ENCODE measurements at places on chromosomes 1 and 21. TPM values are rescaled to one million over a fixed set of nuclear protein-coding genes. Genes with fewer than 3 reads are reported as not detected.

GRCh38 chr1:93549811-93550210 is 101.9 kb downstream of the FNBP1L start:
- no peak for ATAC-seq

GRCh38 chr1:41359211-41360073 is 1.8 kb upstream of the FOXO6 start:
- no peak for ATAC-seq

DNA sequence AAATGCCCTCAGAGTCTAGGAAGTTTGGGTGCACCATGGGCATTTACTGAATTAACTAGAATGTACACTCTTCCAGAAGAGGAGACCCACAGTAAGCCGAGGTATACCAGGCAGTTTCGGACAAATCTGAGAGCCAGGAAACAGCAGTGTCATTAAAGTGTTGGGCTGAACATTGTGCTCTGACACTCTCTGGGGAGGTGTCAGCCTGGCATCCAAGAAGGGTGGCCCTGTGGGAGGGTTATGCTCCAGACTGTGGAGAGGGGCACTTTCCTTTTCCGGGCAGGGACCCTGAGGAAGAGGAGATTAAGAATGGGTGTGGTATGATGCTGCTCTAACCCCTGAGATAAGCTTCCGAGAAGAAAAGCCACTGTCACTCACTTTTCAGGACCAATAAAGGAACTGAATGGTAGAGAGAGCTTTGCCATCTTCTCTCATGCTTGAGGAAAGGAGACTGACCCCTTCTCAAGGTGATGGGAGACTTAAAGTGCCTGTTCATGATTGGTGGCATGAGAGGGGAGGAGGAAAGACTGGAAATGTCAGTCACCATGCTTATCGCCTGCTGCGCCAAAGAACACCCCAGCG is 98.2 kb downstream of the UCK2 start:
- no peak for ATAC-seq

GRCh38 chr1:168531615-168532345 is 12.0 kb downstream of the XCL2 start:
- no peak for ATAC-seq

DNA sequence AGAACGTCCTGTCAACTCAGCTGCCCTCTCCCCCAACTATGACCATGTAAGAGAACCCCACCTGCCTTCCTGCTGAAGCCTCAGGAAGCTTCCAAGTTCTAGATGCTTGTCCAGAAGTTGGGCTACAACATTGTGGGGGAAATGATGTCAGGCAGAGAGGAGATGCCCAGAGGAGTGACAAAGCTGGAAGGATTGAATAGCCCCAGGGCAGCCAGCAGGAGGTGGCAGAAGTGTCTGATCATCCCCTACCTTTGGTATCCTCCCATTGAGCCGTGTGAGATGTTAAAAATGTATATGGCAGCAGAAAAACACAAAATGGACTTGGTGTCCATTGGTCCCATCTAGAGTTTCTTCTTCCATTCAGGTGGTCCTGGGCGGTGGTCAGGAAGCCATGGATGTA is 6.6 kb downstream of the EIF3I start:
- ATAC-seq, result no peak

Gene PLK3
- 30.7 TPM for total RNA-seq

Gene FNDC5
- total RNA-seq, result 1.0 TPM

Gene KDF1
- 0.79 TPM for total RNA-seq

Gene CLDN19
- 0.19 TPM for total RNA-seq

- peak; percentile 59 for ATAC-seq
Measured at GRCh38 chr1:199742547-199742946, 285.0 kb upstream of the NR5A2 start.

- peak; percentile 59 for ATAC-seq
Measured at GRCh38 chr1:108718927-108719655, 6.4 kb downstream of the FNDC7 start.

Gene RCSD1
- total RNA-seq, result 6.2 TPM

Gene OMA1
- 9.5 TPM for total RNA-seq

Gene GSTM5
- 1.6 TPM for total RNA-seq

GRCh38 chr1:156643778-156644092 is 1.8 kb downstream of the BCAN start:
- ATAC-seq, result no peak

Gene NIT1
- 45.0 TPM for total RNA-seq
